GM12864 (cell line): ENCODE measurements at places on chromosomes 4 and X.

DNA sequence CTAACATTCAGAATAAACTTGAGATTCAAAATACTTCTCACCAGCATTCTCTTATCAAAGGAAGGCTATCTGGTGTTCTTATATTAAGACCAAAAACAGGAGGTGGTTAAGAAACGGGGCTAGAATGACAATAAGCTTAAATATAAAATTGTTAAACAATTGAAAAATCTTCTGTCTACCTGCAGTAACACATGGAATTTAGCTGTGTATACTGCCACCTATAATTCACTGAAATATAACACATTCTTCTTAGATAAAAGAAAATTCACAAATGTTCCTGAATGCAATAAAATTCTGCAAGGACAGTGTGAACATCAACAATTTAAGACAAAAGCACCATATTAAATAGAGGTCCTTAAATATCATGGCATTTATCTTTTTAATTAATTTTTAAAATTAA is 11.5 kb upstream of the PCDH10 start:
- DNase-seq = no peak

- DNase-seq = no peak
Observed at GRCh38 chr4:39429476-39430334, 23.0 kb downstream of the KLB start.

- no peak for DNase-seq
Observed at GRCh38 chrX:68647156-68647957, at the start of gene STARD8. TSS of gene STARD8 (plus strand) at chrX:68647666. CDS start at chrX:68647883, 217 bp downstream.

DNA sequence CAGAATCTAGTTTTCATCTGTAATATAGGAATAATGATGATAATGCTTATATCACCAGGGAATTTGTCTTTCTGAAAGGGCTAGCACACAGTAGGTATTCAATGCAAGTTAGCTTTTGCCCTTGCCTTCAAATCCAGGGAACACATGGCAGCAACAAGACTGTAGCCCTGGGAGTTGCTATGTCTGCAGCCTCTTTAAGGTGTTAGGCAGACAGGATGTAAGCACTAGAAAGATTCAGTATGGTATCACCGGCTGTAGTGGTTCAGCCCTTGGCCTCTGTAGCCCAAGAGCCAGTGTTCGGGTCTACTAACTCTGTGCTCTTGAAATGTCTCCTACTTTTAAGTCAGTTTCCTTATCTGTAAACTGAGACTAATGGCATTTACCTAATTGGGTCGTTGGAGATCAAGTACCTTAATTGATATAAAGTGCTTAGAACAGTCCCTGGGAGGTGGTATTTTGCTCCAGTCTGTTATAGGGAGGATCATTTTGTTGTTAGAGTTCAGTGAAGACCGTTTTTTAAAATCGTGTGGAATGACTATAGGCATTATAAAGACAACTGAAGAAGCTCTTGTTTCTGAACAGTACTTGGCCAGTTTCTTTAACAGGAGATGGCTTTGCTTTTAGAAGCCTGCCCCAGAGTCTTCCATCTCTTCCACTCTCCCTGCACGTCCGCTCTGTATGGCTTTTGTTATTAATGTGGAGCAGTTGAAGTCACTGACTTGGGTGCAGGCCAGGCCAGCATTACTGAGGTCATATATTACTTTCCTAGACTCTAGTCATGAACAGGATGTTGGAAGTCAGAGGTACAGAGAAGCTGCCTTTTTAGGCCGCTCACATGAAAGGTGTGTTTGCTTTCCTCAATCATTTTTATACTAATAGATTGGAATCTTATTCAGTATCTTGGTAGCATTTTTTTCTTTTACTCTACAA is 44.8 kb downstream of the GAB1 start:
- DNase-seq = no peak

- DNase-seq = no peak
Observed at GRCh38 chr4:1541449-1542225, 135.4 kb upstream of the NKX1-1 start.

DNA sequence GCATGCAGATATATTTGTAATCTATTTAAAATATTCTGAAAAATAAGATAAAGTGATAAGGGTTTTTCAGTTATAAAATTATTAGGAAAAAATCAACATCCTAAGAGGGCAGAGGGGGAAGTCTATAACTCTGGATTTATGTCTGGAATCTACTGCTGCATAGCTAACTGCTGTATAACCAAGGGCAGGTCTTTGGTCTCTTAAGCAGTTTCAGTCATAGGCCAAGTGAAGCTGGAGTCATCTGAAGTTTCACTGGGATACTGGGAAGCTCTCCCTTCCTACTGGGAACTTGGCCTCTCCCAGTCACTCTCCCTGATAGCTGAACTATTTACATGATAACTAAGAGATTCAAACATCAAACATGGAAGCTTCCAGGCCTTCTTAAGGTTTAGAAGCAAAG is 1409.9 kb upstream of the PCDH7 start:
- DNase-seq = no peak

DNA sequence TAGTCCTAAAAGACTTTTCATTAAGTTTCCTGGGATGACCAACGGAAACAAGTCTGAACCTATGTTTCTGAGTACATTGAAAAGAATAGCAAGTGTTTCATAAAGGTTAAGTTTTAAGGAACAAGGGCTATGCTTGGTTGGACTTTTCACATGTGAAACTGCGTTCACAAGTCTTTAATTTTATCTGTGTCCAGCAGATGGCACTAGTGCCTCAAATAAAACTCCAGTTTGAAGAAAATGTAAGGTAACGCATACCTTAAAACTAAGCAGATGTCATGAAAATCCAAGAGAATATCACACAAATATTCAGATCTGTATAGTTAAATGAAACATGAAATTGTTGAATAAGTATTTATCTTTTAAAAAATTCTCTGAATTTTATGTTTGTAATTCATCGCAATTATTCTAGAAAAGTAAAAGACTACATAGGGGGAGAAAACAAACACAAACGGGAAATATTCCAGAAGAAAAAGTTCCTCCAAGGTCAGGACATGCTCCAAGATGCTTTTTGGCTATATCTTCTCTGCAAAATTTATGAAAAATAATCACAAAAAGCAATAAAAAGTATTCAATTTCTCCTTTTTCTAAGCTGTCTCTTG is 89.6 kb upstream of the MAD2L1 start:
- peak; percentile 49 for DNase-seq

DNA sequence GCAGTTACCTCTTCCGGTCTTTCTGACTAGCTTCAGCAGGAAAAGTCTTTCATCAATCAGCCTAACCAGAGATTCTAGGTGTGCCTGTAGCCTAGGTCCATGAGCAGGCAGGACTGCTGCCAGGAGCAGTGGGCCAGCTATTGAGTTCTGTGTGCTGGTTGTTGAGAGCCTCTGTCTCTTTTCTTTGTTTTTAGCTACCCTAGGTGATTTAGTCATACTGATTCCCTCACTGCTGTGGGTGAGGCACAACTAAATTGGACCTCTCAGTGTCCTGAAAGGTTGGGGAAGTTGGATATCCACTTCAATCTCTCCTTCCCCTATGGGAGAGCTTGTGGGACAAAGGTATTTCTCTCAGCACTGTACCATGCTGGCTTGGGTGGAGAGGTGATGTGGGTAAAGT is 354.9 kb downstream of the GPAT3 start:
- DNase-seq = no peak

- DNase-seq = no peak
Observed at GRCh38 chr4:20030108-20030507, 221.6 kb upstream of the SLIT2 start.
